ENCODE measurements at places on chromosomes 7 and 10.

GRCh38 chr7:82049891-82050533 lies 280.2 kb upstream of the HGF start:
- DNase-seq = peak; percentile 7

- DNase-seq = no peak
These were observed 304.5 kb upstream of the LRRN3 start for GRCh38 chr7:110786328-110786965.

DNA sequence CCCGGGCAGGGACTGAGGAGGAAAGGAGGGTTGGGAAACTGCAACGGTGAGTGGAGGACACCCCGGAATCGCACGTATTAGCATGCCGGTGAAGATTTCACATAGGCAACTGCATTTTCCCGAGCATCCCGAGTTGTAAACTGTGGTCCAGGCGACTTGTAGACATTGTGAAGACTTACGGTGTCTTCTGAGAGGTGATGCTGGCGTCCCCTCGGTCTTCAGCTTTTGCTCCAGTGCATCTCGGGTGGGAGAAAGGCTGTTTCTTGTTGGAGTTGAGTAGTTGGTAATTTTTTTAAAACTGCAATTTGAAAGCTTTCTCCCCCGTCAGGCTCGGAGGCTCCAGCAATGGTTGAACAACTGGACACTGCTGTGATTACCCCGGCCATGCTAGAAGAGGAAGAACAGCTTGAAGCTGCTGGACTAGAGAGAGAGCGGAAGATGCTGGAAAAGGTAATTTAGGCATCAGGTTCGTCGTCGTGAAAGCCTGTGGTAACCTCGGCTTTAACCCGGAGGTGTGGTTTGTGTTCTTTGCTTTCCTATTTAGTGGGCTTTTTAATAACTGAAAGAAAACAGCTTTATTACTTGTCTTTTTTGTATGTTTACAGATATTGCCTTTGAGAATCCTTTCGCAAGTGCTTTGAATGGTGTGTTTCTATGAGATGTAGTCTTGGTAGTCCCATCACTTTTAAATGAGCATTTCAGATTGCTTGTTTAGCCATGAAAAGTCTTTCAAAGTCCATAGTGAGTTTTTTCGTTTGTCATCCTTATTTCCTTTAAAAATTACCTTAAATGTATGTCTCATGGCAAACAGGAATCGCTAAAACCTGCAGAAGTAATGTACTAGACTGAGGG lies 687 bp downstream of the HELLS start:
- DNase-seq = peak; percentile 24

- DNase-seq = no peak
These were observed 8.7 kb downstream of the PITRM1 start for GRCh38 chr10:3163879-3164278.

DNA sequence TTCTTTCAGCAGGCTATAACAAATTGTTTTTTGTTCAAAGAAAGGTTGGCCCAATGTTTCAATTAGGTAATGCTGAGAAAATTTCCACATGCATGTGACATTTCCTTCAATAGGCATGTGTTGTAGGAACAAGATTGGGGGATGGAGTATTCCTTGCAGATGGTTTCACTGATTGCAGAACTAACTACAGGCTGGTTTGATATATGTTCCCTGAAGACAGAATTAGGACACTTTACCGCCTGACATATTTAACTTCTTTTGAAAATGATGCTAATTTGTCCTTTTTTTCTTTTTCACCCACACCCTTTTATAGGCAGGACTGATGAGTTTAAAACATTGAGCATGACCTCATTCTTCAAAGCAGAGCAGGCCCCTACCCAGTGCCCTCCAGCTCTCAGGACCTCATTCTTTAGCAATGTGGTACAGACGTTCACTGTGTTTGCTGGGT lies 163.3 kb downstream of the CPED1 start:
- DNase-seq = no peak

- DNase-seq = no peak
These were observed 8.7 kb upstream of the POLD2 start for GRCh38 chr7:44132039-44132438.

DNA sequence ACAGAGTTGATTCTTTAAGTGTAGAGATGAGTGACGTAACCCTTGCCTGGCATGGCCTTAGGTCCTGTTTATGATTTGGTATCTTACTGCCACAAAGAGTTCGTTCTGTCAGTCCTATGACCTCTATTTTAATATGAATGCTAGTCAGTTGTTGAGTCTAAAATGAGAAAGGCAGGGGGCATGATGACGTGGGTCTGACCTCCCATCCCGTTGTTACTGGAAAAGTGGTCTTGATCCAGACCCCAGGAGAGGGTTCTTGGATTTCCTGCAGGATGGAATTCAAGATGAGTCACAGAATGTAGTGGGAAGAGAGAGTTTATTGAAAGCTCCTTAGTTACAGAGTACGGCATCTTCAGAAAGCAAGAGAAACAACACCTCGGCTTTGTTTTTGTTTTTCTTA lies 317.0 kb upstream of the COBL start:
- no peak for DNase-seq

GRCh38 chr10:122149561-122150505 lies 121.3 kb upstream of the BTBD16 start:
- no peak for DNase-seq

- peak; percentile 75 for DNase-seq
These were observed 47.6 kb upstream of the ANKRD1 start for GRCh38 chr10:90968328-90969081.

DNA sequence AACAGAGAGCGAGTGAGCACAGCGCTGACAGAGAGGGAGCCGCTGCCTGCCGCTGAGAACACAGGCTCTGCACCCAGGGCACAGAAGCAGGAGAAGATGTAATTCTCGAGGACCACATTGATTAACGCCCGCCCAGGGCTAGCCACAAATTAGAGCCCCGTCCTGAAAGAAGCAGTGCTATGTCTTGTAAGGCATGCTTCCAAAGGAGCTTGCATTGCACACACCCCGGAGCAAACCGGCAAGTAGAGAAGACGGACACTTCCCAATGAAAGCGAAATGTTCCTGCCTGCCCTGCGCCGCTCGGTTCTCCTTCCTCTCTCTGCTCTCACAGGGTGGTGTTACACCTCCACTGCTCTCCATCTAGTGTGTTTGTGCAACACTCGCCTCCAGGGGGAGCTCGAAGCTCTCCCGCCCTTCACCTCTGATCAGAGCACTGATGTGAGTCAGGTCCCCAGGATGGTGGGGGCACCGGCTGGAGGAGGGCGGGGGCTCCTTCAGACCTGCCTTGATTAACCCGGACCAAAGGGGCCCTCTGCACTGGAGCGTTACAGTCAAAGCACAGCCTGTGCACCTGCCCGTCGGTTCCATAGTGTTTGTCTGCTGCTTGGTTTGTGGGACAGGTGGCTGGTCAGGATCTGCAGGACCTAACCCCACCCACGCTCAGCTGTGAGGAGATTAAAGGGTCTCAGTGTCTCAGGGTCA lies 316.5 kb downstream of the ADARB2 start:
- DNase-seq = peak; percentile 30

DNA sequence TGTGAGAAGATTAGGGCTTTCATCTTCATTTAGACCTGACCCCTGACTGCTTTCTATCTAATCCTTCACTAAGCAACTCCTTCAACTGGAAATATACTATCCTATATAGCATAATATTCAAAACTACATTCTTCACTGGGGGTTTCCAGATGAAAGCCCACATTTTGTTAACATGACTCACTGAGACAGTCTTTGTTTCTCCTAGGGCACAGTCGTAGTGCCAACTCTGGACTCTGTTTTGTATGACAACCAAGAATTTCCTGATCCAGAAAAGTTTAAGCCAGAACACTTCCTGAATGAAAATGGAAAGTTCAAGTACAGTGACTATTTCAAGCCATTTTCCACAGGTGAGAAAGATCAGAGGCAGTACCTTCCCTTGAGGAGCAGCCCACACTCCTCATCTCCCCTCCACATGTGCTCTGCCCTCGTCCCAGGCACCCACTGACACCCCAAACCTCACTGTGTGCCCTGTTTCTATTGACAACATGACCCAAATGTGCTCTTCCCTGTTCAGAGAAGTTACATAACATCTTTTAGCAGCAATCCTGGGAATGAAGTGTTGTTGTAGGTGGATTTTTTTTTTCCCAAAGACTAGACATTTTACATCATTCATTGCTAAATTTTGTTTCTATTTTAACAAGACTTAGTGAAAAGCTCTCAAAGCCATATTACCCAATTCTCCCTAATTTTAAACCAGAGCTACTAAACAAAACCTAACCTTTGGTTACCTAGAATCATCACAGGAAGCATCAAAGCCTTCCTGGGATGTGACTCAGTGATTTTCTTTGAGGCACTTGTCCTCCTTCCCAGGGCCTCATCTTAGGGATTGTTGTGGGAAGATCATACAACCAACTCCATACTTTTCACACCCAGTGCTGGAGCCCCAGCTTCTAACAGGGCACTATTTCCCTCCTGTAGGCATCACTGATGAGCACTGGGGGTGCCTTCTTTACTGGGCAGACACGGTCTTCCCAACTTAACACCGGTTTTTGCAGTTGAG lies 10.7 kb downstream of the CYP2E1 start:
- no peak for DNase-seq

GRCh38 chr10:121503587-121504051 lies 94.6 kb downstream of the FGFR2 start:
- no peak for DNase-seq

DNA sequence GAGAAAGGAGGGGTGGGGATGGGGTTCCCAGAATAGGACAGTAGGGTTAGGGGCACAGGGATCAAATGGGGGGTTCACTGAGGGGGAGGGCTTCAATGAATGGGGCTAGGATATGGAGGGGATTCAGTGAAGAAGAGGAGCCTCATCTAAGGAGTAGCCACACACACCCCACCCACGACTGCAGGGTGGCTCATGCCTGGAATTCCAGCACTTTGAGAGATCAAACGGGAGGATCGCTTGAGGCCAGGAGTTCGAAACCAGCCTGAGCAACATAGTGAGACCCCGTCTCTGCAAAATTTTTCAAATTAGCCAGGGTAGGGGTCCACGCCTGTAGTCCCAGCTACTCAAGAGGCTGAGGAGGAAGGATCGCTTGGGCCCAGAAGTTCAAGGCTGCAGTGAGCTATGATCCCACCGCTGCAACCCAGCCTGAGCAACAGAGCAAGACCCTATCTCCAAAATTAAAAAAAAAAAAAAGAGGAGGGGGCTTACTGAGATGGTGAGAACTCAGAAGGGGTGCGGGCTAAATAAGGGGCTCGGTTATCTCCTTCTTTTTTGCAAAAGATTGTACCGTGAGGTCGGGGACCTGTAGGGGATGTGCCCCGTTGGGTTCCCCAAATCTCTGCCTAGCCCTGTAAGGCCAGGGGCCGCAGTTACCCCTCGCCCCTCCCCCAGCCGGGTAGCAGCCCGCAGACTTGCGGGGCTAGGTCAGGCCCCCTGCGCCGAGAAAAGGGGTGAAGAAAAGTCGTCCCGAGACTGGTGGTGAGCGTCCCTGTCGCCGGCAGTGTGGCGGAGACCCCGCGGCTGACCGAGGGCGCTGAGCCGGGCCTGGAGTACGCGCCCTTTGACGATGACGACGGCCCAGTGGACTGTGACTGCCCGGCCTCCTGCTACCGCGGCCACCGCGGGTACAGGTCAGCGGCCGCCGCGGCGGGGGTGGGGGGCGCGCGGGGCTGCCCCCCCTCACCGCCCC lies 43.1 kb upstream of the HSPB1 start:
- no peak for DNase-seq

- peak; percentile 42 for DNase-seq
These were observed 62.9 kb upstream of the FAM171A1 start for GRCh38 chr10:15433850-15434537.

GRCh38 chr10:116120688-116121455 lies 152.1 kb downstream of the GFRA1 start:
- no peak for DNase-seq

DNA sequence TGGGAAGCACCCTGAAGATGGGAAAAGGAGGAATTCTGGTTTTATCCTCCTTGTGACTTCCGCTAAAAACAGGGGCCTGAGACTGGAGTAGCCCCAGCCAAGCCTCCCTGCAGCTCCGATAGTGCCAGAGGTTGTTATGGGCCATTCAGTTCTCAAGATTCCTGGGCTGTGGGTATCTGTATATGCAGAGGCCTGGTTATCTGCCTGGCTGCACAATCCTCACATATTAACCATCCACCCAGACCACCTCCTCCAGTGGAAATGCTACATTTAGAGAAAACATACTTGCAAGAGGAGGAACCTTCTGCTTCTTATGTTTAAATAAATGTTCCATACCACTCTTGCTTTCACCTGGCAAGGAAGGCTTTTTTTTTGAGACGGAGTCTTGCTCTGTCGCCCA lies 34.6 kb downstream of the ARL3 start:
- no peak for DNase-seq

DNA sequence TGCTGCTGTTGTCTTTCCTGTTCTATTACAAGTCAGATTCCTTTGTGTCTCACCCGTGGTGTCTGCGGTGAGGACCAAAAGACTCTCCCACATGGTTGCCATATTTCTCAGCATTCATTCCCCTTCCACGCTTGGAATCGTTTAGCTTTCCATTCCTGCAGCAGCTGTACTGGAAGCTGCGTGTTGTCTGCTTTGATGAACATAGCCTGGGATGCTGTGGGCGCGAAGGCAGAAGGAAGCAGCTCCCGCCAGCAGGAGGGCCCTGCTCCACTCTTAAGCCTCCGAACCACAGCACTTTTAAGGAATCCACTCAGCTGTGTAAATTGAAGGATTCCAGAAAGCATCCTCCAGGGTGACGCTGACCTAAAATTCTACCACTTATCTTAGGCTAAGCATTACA lies 303.6 kb upstream of the PITRM1 start:
- DNase-seq = no peak

DNA sequence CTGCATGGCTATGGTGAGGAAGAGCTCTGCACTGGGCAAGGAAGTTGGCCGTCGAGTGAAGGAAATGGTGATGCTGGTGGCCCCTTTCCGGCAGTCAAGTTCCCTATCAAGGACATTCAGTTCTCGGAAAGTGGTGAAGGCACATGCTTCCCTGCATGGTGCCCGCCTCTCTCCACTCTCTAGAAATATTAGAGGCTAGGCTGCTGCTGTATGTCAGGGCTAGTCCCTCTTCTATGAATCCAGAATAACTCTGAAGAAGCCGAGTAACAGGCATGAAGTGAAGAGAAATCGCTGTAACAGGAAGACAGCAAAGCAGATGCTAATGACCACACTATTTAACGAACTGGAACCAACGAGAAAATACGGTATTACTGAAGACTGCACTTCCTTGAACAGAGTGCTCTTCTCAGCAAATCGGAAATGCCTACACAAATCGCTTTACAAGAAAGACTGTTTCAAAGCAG lies 5.4 kb downstream of the IDI1 start:
- no peak for DNase-seq

DNA sequence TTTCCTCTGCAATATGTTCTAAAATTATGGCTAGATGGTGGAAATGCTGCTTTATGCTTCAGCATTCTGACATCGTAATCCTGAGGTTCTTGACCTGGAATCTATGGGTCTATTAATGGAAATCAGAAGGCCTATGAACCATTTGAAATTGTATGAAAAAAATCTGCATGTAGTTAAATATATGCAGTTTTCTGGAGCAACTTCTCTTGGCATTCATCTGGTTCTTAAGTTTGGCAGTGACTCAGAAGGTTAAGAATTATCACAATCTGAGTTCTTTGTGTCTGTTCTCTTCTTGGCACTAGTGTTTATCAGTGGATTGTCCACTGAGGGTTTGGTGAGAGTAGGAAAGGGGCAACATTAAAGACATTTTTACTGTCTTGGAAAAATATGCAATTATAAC lies 71.1 kb upstream of the FZD1 start:
- DNase-seq = no peak

Measured in H54 (cell line).